ENCODE measurements at places on chromosomes 6 and 20.

- DNase-seq: no peak
Measured at GRCh38 chr6:56363796-56364430, 116.5 kb upstream of the COL21A1 start.

GRCh38 chr6:14428269-14428668, 310.7 kb downstream of the CD83 start:
- DNase-seq: no peak

- no peak for DNase-seq
Measured at GRCh38 chr6:144064402-144065212, 30.8 kb downstream of the SF3B5 start.

DNA sequence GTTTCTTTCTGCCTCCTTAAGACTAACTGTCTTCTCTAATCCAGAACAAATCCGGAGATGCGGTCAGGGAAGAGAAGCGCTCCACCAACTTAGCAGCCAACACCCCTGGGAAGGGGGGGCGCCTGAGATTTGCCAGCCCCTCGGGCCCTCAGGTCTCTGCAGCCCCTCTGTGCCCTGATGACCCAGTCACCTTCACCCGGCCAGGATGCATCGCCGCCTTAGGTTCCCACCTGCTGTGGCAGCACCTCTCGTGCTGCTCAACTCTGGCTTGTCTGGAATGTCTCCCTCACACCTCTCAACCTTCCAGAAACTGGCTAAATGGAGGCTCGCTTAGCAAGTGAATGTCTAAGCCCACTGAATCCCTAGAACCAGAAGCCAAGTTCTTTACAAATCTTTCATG, 28.0 kb upstream of the AAR2 start:
- no peak for DNase-seq

GRCh38 chr6:235763-236360, 56.4 kb upstream of the DUSP22 start:
- DNase-seq: peak; percentile 83

DNA sequence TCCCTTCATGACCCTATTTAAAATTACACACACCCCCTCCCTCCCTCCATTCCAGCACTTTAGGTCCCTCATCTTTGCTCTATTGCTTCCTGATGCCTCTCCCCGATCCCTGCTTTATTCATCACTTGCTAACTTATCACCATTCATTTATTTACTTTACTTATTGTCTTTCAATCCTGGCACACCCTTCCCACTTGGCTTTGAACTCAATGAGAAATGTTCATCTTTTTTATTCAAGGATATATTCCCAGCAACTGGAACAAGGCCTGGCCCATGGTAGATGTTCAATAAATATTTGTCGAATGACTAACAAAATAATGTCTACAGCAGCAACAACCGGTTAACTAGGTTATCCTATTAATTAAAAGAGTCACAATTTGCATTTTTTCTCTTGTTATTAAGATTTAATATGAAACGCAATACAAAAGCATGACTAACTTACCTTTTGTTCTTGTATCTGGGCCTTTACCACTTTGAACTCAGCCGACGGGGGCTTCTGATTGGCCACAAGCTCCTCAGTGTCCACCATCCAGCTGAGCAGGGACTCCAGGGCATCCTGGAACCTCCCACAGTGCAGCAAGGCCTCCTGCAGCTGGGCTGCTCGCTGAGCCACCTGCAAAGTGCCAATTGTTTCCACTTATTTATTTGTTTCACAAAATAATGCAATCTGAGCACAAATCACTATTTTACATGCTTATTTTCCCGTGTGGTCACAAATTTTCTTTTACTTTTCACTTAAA, 107.8 kb downstream of the DST start:
- no peak for DNase-seq

DNA sequence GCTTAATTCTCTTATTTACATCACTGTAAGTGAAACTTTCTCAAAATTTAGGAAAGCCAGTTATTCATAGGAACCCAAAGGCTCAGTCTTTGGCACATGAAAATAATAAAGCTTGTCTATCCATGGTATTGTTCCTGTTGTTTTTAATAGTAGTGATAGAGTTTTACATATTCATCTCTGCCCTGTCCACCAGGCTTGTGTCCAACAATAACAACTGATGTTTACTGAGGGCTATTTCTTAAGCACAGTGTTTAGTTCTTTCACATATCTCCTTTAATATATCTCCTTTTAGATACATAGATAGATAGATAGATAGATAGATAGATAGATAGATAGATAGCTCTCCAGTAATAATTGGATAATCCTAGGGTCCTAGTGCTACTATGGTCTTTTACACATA, 34.2 kb downstream of the FOXQ1 start:
- DNase-seq: no peak

GRCh38 chr6:17865243-17865642, 122.2 kb downstream of the KIF13A start:
- no peak for DNase-seq

DNA sequence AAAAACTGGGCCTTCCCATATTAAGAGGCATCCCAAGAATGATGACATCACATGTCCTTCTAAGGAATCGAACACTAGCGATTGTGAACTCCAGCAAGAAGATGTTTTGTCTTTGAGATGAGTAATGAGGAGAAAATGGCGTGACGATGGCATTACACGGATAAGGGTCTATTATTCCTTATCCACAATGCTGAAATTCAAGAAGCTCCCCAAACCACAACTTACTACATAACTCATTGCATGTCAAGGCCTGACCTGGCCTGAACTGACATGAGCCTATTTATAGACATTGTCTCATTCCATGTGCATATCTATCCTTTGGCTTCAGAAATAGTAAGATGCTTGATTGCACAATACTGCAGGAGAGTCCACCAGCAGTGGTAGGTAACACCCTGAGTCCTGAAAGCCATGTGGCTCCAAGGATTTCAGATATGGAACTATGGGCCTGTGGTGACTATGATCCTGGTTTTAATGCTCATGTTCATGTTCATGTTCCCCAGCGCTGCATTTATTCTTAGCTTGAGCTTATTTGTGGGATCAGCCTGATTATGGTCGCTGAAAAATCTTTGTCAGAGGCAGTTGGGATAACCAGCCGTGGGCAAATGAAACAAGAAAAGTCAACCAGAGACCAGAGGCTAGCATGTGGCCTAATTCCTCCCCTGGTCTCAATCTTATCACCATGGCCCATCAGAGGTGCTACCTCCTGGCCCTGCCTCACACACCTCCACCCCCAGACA, 183.2 kb upstream of the JARID2 start:
- no peak for DNase-seq

GRCh38 chr20:595330-596308, 14.5 kb downstream of the TCF15 start:
- no peak for DNase-seq

DNA sequence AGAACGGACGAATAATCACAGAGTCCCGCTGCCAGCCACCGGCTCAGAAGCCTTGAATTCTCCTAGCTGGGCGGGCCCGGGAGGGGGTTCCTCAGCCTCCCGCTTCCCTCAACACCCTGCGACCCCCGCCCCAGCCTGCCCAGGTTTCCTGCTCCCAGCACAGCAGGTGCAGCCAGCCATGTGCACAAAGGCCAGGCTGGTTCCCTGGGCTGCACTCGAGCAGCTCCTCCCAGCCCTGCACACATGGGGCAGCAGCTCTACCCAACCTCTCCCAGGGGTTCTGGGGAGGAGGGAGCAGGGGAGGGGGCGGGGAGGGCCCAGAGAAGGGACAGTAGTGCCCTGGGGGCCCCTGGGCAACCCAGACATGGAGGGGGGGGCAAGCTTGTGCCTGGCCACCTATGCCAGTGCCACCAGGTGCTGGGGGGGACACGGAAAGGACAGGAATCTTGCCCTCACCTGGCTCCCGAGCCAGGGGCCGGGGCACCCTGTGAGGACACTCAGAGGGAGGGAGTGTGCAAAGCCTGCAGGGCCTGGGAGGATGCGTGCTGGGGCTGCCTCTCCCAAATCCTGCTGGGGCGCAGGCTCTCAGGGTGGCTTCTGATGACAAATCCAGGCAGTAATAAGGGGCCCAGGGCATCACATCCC, 1.2 kb upstream of the NTSR1 start:
- no peak for DNase-seq

GRCh38 chr6:50602292-50602691, 111.0 kb upstream of the TFAP2D start:
- DNase-seq: no peak

GRCh38 chr20:4366076-4366475, 350.7 kb upstream of the RNF24 start:
- DNase-seq: no peak

DNA sequence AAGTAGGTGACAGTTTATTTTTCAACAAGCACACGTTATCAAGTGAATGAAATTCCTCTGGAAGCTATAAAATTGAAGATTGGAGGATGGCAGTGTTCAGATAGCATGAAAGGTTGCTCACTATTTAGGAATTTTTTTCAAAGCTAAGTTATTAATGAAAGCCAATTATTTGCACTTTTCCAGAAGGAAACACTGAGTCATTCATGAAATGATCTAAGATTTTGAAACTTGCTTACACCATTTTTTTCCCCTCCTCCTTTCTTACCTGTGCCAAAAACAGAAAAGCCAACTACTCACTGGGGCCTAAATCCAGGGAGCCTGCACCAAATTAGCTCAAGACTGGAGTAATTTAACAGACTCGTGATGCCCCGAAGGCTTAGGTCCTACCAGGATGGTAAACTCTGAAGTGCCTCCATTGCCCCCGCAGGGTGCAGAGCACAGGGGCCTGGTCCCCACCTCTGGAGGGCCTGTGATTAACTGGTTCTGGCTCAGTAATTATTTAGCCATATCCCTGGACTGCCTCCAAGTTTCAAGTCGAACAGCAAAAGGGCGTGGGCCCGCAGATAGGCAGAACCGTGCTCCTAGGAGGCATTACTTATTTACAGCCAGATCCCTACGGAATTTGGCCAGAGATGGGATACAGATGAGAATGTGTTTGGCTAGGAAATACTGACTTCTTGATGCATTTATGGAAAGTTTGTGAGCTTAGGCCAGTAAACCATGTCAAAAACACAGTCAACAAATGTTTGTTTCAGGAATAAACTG, 28.0 kb upstream of the ZNF217 start:
- DNase-seq: peak; percentile 25

GRCh38 chr6:41677124-41677921, 39.1 kb downstream of the MDFI start:
- DNase-seq: no peak

DNA sequence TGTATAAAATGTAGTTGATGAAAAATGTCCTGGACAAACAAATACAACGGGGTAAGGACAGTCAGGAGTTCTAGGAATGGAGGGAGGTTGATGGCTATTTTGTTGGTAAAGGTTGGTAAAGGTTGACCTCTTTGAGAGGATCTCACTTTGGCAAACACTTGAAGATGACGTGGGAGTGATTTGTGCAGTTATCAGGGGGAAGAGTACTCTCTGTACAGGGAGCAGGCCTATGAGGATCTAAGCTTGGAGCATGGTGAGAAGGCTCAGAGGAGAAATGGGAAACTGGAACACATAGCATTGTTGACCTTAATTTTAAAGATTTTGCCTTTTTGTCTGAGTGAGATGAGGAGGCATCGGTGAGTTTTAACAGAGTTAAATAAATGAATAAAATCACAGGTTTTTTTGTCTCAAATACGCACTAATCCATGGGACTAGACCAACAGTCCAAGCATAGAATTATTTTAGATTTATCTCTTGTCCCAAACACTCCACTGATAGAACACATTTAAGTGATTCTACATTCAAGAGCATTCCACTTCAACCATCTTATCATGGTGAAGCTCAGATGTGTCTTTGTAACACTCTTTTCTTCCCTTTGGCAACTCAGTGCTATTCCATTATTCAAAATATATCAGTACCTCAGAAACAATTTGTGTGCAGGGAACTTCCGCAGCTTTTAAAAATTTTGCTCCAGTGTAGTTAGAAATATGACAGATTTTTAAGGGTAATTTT, 5.7 kb downstream of the LAMA2 start:
- DNase-seq: no peak

GRCh38 chr20:58438970-58439808, 50.2 kb downstream of the VAPB start:
- no peak for DNase-seq

- no peak for DNase-seq
Measured at GRCh38 chr20:2759603-2760296, 40.7 kb downstream of the CPXM1 start.

GRCh38 chr20:44664131-44664530, 12.6 kb upstream of the ADA start:
- DNase-seq: peak; percentile 87

DNA sequence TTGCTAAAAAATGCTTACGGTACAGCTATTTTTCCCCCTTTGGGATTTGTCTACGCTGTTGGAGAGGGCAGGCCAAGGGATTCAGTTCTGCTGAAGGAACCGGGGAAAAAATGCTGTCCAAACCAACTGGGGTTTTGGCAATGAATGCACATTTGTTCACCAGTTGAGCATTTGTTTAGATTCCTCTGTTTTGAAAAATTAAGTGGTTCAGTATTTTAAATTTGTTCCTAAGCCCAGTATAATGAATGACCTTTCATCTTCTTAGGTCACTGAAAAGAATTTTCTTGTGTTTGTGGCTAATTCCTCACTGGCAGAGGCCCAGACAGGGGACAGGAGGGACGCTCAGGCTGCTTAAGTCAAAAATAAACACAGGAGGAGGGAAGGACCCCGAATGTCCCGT, 10.8 kb upstream of the EYA2 start:
- no peak for DNase-seq

DNA sequence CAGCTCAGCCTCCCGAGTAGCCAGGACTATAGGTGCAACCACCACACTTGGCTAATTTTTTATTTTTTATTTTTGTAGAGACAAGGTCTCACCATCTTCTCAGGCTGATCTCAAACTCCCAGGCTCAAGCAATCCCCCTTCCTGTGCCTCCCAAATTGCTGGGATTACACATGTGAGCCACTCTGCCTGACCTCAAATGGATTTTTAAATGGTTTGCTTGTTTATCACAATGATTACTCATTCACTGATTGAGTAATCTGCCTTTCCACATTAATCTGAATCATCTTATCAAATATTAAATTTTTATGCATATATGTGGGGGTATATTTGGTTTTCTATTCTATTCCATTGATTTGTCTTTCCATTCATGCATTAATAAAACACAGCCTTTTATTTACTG, 9.4 kb upstream of the KHDC1L start:
- DNase-seq: no peak

GRCh38 chr6:142925575-142926110, 19.3 kb downstream of the HIVEP2 start:
- no peak for DNase-seq

- DNase-seq: no peak
Measured at GRCh38 chr6:139595183-139595582, 220.7 kb upstream of the CITED2 start.

GRCh38 chr6:85126485-85127167, 323.3 kb upstream of the NT5E start:
- no peak for DNase-seq

GRCh38 chr6:12208190-12208589, 82.0 kb upstream of the EDN1 start:
- peak; percentile 2 for DNase-seq

GRCh38 chr20:10559266-10559665, 114.5 kb downstream of the JAG1 start:
- no peak for DNase-seq

GRCh38 chr6:167428664-167429333, 103.9 kb downstream of the TTLL2 start:
- DNase-seq: no peak

All from bone marrow (tissue), 2 donors.